Activated CD4-positive, alpha-beta T cell treated with anti-CD3 and anti-CD28 coated beads, Interleukin-2, amount 10 ng/mL, durations not matched to agents 24 days and 14 days (primary cell): ENCODE measurements at places on chromosomes 2 and 18. TPM values are rescaled to one million over a fixed set of nuclear protein-coding genes. Genes with fewer than 3 reads are reported as not detected.

Gene GPR39
- not detected in 2 replicates for total RNA-seq

Gene SPATA3
- not detected in 2 replicates for total RNA-seq

Gene KCNS3
- not detected in 2 replicates for total RNA-seq

Gene GCFC2
- total RNA-seq: 34.9 and 42.0 TPM in 2 replicates

DNA sequence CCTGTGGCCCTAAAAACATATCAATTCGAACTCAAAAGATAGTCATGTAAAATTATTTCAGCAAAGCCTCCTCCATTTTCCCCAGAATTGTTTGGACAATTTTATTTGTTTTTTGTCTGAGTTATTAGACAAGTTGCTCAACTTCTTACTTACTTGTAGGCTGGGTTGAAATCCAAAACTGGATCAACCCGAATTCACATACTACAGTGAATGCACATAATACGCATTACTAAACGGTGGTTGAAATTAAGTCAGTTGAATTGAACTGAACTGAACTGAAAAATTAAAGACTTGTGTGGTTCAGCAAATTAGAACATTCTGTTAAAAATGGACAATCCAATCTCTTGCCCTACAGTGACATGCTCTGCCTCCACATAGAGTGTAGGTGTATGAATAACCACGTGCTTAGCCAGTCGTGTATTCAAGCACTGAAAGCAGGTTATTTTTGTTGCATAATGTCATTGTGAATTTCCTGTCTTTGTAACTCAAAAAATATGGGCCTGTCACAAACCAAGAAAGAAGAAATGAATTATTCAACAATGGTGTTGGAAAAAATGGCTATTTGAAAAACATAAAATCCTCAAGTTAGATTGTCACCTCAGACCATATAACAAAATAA lies 441.0 kb downstream of the TXNL1 start:
- no peak for DNase-seq
